ENCODE measurements at places on chromosomes 16 and 17.

GRCh38 chr17:71741836-71742235, 379.0 kb upstream of the SOX9 start:
- DNase-seq = no peak

DNA sequence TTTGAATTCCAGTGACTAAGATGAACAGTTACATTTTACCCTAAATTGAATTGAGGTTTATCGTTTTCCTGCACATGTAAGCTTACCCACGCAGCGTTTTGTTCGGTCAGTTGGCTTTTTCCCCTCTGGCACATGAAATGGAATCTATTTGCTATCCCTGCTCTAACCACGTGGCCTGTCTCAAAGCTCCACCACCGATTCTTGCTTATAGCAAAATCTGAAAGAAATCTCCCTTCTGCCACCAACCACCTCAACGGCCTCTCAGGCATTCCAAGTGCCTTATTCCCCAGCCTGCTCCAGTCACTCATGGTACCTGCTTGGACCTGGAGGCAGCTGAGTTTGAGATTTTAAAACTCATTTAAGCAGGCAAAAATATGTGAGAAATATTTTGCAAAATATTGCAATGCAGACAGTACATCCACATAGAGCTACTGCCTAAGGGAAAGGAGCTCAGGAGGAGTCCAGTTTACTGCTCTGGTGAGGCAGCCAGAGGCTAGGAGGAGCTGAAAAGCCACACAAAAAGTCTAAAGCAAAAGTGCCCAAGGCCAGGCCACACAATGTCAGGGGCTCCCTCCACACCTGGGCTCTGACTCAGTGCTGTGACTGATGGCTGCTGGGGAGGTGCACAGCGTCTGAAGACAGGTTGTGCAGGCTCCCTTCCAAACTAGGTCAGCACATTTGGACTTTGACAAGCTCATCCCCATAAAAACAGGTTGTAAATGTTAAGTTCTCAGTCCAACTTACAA, 26.4 kb downstream of the ARHGAP17 start:
- no peak for DNase-seq

DNA sequence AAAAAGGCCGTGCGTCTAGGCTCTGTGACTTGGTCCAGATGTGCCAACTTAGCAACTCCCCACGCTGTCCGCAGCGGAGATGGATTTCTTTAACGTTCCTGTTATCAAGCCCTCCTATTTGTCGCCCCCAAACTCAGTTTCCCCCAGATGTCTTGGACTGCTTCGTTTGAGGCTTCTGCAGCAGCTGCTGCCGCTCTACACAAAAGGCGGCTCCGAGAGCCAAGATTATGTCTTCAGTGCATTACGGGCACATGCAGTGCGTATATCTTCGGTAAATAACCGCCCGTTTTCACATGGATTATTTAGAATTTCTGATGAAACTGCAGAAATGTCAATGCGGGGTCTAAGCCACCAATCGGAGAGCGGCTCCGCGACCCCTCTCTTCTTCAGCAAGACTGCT, 240.6 kb upstream of the ZFHX3 start:
- DNase-seq = no peak

GRCh38 chr17:2102931-2103809, 48.3 kb downstream of the HIC1 start:
- DNase-seq = no peak

GRCh38 chr17:46984341-46984740, 5.3 kb upstream of the RPRML start:
- no peak for DNase-seq

DNA sequence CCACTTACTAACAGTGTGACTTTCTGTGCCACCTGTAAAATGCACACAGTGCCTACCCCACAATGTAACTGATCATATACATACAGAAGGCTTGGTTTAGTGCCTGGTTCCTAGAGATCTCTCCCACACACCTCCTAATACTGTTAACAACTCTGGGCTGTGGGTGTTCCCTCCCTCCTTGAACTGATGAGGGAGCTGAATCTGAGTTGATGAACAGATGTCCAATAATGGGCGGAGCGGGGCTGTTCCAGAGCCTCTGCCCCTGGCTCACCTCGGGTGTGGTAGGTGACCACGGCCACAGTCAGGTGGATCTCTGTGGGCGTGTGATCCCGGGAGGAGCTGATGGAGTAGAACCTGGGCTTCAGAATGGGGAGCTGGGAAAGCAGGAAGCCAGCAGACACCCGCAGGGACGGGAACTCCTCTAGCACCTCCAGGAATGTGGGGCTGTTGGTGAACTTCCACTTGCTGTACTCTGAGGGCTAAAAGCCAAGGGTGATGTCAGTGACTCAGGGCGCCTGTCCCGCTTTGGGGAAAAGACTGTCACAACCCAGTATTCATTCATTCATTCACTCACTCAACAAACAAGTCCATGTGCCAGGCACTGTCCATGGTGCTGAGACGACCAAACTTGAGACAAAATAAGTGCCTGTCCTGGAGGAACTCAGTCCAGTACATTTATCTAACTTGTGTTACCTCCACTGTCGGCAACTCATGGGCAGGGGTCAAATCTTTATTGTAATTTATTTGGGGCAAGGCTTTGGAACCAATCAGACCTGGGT, 37.6 kb downstream of the NOS2 start:
- no peak for DNase-seq

GRCh38 chr17:83127431-83128160, 48.2 kb downstream of the METRNL start:
- no peak for DNase-seq

GRCh38 chr16:9503251-9503984, 412.0 kb downstream of the HAPSTR1 start:
- DNase-seq = no peak

- DNase-seq = peak; percentile 33
These were observed 1.9 kb downstream of the PHF12 start for GRCh38 chr17:28949185-28950016.
